Lung microvascular endothelial cell (primary cell): ENCODE measurements at places on chromosomes 16 and 17. TPM values are rescaled to one million over a fixed set of nuclear protein-coding genes. Genes with fewer than 3 reads are reported as not detected.

Gene CA7
- not detected in 2 replicates for total RNA-seq

- DNase-seq: peak; percentile 37
Measured at GRCh38 chr17:2106308-2106955, 51.5 kb downstream of the HIC1 start.

GRCh38 chr16:72298961-72299360 is 127.0 kb upstream of the PMFBP1 start:
- DNase-seq: no peak

Gene MRPL38
- total RNA-seq: 26.8 and 28.2 TPM in 2 replicates

DNA sequence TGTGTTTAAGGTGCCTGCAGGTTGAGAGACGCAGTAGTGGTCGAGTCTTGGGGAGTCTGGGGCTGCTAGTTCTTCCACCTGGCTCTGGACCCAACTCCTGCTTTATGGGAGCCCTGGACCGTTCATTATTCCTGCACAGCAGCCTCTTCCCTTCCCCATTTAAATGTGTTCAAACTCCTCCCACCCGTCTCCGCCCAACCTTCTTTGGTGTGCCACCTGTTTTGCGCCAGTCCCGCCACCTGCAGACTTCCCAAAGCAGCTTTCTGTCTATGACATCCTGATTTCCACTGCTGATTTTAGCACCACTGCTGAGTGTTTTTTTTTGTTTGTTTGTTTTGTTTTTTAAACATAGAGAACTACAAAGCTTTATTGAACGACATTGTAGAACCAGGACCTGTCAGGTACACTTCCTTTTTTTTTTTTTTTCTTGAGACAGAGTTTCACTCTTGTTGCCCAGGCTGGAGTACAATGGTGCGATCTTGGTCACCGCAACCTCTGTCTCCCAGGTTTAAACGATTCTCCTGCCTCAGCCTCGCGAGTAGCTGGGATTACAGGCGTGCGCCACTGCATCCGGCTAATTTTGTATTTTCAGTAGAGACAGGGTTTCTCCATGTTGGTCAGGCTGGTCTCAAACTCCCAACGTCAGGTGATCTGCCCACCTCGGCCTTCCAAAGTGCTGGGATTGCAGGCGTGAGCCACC is 12.8 kb downstream of the ADORA2B start:
- DNase-seq: no peak

GRCh38 chr17:1460233-1460632 is 4.2 kb upstream of the CRK start:
- peak; percentile 55 for DNase-seq

Gene HLF
- not detected in 2 replicates for total RNA-seq

Gene KRTAP1-1
- total RNA-seq: not detected in 2 replicates

Gene TNK1
- total RNA-seq: 1.5 and 1.8 TPM in 2 replicates

- DNase-seq: no peak
Measured at GRCh38 chr17:1898332-1898731, 68.5 kb downstream of the RPA1 start.

Gene CSF3
- total RNA-seq: 0.44 TPM in 1 of 2 replicates, not detected in the other

Gene CCR7
- under 0.01 TPM in 1 of 2 replicates, not detected in the other for total RNA-seq

DNA sequence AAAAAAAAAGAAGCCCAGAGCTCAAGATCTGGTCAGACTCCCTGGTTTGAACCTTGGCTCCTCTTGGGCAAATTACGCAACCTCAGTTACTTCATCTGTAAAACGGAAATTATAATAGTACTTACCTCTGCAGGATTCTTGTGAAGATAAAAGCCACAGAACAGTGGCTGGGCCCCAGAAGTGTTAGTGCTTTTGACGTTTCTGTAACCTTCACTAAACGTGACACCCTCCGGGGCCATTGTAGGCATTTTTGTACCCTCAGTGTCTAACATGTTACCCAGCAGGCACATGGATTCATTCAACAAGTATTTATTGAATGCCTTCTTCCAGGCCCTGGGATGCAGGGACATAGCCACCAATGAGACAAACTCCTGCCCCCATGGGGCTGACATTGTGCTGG is 58.0 kb downstream of the PITPNC1 start:
- no peak for DNase-seq

Gene C16orf96
- total RNA-seq: under 0.01 TPM in 1 of 2 replicates, not detected in the other

DNA sequence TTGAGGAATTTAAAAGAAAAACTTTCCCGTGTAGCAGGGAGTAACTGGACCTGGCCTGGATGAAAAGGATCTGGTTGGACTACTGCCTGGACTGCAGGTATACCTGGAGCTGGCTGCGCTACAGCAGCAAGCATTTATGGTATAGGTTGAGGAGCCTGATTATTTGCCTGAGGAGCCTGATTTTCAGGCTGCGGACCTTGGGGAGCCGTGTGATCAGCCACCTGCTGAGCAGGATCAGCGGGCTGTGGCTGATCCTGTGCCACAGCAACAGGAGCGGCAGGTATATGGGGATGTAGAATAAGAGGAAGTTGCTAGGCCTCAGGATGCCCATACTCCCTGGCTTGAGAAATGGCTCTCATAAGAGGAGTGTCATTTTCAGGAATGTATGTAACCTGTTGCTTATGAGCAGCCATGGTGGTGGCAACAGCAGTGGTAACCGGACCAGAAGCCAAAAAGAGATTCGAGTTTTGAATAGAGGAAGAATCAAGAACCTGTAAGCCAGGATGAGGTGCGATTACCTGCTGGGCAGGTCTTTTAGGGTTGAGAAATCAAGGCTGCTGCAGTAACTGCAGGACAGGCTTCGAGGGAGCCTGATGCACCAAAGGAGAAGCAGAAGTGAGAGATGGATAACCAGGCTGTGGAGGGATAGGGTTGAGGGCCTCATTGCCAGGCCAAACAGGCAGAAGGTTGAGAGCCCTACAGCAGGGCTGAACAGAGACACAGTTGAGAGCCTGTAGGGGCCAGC is 60.9 kb upstream of the ARL4D start:
- DNase-seq: no peak

- DNase-seq: no peak
Measured at GRCh38 chr17:69602972-69603371, 188.5 kb downstream of the MAP2K6 start.
